SK-N-SH (cell line): ENCODE measurements at places on chromosomes 7 and 10. TPM values are rescaled to one million over a fixed set of nuclear protein-coding genes. Genes with fewer than 3 reads are reported as not detected.

The HEPACAM2 gene
- not detected in 2 replicates for polyA plus RNA-seq

The IGF2BP3 gene
- 34.4 and 46.5 TPM in 2 replicates for polyA plus RNA-seq

The CCL26 gene
- polyA plus RNA-seq = not detected in 2 replicates

The ACTL6B gene
- polyA plus RNA-seq = 0.67 and 0.93 TPM in 2 replicates

The SH2B2 gene
- polyA plus RNA-seq = 3.8 and 4.7 TPM in 2 replicates

The UTF1 gene
- polyA plus RNA-seq = not detected in 2 replicates

The HOXA4 gene
- polyA plus RNA-seq = not detected in 2 replicates

The HABP2 gene
- not detected in 2 replicates for polyA plus RNA-seq

The GPER1 gene
- polyA plus RNA-seq = 4.0 and 6.4 TPM in 2 replicates

- DNase-seq = no peak
These were observed 37.2 kb upstream of the CDH23 start for GRCh38 chr10:71359364-71360046.

DNA sequence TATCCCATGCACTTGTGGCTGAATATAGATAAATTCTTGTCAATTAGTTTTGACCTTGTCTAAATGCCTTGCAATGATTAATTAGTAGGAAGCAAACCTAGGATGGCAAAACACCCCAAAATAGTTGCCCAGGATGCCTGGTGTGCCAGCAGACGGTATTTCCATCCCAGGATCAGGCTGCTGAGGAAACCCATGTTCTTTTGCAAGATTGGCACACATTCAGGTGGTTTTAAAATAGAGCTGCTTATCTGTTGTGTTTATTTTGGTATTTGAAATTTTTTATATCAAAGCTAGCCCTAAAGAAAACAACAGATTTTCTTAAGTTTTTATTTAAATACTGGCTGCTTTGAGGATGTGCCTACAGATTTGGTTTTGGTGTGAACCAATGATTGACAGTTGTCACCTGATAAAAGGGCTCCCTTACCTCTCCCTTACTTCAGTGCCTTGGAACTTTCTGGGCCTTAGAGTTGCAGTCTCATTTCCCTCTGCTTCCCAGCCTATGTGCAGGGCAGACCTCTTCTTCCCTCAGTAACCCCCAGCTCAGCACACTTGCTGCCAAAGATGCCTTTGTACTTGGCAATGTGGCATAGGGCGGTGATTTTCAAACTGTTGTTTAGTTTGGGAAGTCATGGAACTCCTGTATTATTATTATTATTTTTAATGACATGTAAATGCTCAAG lies 54.0 kb downstream of the CCNY start:
- no peak for DNase-seq

DNA sequence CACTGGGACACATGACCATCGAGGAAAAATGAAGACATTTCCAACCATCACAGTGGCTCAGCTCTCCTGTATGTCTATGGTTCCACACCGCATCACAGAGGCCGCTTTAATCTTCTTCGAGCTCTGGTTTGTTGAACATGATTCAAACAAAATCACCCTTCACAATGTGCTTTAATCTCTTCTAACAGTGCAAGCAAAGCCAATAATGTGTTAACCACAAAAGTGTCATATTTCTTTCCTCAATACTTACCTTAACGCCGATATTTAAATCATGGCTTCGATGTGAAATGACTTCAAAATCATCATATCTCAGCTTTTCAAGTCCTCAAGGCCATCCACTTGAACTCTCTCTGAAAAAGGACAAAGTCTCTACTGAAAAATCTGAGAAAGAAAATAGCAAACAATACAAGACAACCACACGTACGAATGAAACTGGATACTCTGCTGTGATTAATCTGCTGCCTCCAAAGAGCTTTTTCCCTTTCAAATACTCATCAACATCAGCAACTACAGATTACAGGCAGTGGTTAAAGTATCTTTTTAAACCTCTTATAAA lies 23.0 kb upstream of the SVIL start:
- no peak for DNase-seq

DNA sequence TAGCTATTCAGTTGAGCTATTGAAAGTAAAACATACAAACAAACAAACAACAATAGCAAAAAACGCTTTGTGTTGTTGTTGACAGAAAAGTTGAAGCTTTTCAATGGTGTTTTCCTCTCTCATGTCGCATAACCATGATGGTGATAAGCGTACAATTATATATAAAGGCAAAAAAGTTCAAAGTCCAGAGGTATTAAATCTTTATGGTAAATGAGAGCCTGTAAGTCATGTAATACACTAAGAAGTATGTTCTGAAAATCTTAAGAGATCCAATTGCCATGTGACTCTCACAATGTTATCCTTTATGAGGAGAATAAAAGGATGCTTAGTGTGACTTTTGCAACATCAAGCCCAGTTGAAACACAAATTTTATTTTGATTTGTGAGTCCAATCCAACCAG lies 93.9 kb downstream of the PPP1R9A start:
- DNase-seq = no peak

DNA sequence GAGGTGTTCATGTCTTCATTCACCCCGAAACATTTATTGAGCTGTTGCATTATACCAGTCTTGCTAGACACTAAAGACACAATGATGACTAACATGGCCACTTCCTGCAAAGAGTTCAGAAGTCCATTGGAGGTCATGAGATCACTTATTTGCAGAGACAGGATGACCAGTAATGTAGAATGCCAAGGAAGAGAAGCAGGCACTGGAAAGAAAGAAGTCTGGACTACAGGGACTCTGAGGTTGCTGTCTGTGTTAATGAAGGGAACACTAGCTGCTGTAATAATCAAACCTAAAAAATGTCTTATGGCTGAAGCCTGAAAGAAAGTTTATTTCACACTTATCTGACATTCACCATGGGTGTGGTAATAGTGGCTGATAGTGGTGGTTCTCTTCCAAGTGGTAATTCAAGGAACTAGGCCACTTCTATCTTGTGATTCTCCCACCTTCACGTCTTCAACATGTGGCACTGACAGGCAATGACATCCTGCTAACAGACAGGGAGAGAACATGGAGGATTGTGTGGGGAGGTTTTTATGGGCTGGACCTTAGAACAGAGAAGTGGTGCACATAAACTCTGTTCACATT lies 89.2 kb upstream of the MKLN1 start:
- DNase-seq = no peak

DNA sequence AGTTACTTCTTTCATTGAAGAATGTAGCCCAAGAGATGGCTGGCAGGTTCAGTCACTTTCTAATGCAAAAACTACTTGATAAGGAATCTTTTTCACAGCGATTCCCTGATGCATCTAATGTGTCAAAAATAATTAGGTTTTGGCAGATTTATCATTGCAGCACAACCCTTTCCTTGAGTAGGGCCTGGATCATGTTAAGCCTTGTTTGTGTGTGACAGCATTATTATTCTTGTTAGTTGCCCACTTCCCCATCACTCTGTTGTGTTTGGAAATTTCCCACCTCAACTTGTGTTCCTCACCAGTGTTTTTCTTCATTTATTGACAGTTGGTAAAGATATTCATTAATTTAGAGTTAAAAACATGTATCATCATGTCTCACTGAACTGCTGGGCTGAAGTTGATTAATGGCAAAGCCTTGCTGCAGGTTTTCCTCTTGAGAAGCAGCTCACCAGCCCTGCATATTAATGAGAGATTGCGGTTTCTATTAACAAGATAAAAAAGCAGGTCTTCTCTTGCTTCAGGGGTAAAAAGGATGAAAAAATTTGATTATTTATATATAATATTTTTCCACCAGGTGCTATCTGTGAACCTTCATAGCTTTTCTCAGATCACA lies 233.3 kb upstream of the MDFIC start:
- no peak for DNase-seq

DNA sequence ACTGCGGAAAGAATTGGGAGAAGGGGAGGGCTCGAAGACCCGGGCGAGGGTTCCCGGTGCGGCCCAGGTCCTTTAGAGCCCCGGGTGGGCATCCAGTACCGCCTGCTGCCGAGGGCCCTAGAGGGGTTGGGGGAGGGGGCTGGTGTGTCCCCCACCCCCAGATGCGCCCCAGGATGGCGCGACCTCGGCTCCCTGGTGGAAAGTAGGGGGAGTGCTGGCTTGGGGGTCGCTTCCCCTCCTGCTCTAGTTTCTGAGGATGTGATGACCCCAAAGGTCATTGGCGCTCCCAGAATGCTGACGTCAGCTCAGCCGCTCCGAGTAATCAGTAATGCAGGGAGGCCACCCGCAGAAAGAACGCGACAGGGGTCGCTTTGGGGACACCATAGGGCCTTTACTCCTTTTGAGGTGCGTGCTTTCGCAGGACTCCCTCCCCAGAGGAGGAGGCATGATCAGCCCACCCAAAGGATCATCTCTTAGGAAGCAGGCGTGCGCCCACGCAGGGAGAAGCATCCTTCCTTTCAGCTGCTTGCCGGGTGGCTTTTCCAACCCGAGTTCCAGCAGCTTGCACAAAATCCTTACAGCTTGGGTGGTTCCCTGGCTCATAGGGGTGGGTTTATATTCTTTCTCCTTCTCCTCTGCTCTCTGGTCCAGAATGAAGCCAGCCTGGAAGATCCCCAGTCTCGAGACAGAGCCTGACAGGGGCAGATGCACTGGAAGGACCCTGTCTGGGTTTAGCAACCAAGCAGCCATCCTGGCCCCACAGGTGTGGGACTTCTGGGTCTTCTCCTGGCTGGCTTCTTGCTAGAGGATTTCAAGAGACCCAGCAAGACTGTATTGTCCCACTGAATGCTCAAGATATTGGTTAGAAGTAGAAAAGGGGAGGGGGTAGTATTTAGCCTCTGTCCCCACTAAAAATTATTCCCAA lies 1.3 kb upstream of the PRKAG2 start:
- peak; percentile 73 for DNase-seq

DNA sequence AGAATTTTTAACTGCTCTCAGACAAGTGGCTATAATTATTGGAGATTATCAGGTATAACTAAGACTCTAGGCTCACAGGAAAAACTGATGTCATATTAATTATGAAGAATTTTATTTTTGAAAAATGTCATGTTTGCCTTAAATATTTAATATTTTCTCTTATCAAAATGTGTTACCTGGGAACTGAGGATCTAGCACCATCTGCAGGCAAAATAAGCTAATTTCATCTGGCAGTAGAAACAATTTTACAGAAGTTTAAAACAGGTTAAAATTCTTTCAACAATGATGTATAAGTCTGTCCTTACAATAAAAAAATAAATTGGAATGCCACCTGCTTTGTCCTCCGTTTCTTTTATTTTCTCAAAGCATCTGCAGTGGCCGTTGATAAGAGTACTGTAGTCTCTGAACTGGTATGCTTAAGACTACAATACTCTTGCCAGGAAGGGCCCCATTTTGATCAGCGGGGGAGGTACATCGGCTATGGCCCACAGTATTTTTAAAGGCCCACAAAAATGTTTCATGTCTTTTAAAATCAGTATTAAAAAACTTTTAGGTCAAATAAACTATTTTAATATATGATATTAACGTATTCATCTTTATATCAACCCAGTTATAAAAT lies 81.3 kb downstream of the VWDE start:
- peak; percentile 10 for DNase-seq

DNA sequence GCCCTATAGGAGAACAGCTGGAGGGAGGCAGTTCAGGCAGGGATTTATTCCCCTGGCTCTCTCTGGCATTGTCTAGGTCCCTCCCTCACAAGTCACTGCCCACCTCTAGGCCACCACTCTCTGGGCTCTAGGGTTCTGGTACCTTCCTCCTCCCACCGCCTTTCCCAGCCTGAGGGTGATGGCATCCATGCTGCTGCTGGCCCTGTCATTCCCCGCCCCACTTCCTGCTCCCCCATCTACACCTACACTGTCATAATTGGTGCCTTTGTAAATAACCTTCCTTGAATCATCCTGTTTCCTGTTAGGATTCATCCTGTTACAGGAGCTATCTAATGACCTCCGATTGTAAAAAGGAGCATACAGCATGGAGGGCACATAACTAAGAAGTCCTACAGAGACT lies 303.3 kb upstream of the COBL start:
- DNase-seq = no peak

DNA sequence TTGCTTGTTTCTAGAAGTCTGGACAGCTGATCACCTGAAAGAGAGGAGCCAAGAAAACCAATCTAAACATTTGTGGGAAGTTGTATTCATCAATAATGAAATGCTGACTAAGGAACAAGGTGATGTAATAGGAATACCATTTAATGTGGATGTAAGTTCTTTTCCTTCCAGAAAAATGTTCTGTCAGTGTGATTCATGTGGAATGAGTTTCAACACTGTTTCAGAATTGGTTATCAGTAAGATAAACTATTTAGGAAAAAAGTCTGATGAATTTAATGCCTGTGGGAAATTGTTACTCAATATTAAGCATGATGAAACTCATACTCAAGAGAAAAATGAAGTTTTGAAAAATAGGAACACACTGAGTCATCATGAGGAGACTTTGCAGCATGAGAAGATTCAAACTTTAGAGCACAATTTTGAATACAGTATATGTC lies 39.8 kb upstream of the ZNF37A start:
- no peak for DNase-seq

GRCh38 chr7:17005271-17005670 lies 123.5 kb upstream of the AGR3 start:
- no peak for DNase-seq

DNA sequence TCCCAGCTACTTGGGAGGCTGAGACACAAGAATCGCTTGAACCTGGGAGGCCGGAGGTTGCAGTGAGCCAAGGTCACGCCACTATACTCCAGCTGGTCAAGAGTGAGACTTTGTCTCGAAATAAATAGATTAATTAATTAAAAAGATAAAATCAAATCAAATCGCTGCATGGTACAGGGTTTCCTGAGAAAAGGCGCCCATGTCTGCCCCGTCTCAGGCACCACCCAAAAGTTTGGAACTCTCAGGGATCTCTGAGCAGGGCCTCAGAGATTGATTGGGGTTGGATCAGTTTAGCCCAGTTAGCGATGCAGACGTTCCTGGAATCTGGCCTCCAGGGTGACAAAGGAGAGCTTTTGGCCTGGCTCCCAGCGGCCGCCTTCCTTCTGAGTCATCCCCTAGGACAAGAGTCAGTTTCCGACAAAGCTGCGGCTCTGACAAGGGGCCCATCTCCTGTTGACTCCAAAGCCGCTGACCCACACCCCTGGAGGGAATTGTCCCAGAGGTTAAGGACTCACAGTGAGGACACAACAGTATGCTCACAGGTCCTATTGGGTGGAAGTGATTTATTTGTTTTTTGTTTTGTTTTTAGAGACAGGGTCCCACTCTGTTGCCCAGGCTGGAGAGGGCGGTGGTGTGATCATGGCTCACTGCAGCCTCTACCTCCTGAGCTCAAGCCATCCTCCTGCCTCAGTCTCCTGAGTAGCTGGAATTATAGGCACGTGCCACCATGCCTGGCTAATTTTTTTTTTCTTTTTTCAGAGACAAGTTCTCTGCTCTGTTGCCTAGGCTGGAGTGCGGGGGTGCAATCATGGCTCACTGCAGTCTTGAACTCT lies 6.8 kb downstream of the ORAI2 start:
- peak; percentile 40 for DNase-seq

- no peak for DNase-seq
These were observed 334.7 kb downstream of the ANKRD7 start for GRCh38 chr7:118559207-118559606.

DNA sequence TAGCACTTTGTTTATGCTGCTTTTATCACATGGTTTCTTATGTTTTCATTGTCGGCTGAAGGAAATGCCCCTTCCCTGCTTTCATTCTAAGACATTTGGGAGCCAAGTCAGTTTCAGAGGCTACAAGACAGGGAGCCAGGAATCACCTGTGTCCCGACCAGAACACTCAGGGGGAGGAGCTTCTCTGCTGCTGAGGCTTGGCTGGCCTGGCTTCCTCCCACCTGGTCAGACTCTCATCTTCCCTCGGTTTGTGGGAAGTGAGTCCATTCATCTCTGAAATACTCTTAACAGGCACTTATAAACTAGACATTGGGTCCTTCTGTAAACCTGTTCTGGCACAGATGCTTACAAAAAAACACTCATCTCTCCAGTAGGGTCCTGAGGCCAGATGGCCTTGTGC lies 19.6 kb upstream of the GOLGA7B start:
- DNase-seq = no peak

GRCh38 chr7:40873248-40873647 lies 738.4 kb downstream of the SUGCT start:
- DNase-seq = no peak
